ENCODE measurements at places on chromosomes 4 and X. TPM values are rescaled to one million over a fixed set of nuclear protein-coding genes. Genes with fewer than 3 reads are reported as not detected.

DNA sequence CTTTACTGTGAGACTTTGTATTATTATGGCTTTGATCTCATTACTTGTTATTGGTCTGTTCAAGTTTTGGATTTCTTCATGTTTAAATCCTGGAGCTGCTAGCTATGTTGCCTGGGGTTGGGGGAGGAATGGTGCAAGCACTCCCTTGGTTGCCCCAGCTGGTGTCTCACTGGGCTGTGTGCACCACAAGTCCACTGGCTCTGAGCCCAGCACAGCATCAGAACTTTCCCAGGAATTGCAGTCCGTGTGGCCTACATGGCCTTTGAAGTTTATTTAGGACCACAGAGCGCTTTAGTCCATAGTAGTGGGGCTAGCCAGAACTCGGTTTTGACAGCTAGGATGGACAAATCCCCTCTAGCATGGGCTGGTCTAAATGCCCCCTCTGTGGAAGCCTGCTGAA is 278.8 kb upstream of the RPS6KA3 start:
- no peak for DNase-seq

GRCh38 chrX:150506020-150506419 is 62.4 kb upstream of the MTM1 start:
- DNase-seq: no peak

GRCh38 chrX:46165411-46165810 is 379.8 kb downstream of the ZNF674 start:
- DNase-seq: no peak

- DNase-seq: no peak
These were observed 14.2 kb downstream of the C4orf33 start for GRCh38 chr4:129109965-129110824.

DNA sequence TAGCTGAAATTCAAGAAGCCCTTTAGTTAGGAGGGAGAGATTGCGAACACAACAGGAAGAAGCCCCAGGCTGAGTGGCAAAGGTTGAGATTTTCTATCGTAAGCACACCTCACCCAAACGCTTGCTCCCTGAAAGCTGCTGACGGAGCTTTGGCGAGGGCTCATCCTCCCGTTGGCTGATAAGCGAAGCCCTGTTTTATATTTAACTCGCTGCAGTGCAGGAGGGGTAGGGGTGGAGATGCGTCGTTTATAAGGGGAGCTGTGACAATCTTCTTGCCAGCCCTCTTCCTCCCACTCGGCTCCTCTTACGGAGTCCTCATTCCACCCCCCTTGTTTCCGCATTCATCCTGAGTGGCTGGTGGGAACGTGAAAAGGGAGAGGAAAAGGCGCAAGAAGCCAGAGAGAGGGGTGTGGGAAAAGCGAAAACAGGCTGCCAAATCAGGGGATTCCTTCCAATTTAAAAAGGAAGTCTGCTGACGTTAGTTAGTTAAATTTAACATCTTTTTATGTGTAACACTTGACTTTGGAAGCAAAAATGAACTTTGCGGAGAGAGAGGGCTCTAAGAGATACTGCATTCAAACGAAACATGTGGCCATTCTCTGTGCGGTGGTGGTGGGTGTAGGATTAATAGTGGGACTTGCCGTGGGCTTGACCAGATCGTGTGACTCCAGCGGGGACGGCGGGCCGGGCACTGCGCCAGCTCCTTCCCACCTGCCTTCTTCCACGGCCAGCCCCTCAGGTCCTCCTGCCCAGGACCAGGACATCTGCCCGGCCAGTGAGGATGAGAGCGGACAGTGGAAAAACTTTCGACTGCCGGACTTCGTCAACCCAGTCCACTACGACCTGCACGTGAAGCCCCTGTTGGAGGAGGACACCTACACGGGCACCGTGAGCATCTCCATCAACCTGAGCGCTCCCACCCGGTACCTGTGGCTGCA is at the start of gene ENPEP:
Gene ENPEP (plus strand): TSS at position 275 of the 938 bp plus-strand sequence. CDS start 260 bp downstream, at position 535.
- peak; percentile 42 for DNase-seq

DNA sequence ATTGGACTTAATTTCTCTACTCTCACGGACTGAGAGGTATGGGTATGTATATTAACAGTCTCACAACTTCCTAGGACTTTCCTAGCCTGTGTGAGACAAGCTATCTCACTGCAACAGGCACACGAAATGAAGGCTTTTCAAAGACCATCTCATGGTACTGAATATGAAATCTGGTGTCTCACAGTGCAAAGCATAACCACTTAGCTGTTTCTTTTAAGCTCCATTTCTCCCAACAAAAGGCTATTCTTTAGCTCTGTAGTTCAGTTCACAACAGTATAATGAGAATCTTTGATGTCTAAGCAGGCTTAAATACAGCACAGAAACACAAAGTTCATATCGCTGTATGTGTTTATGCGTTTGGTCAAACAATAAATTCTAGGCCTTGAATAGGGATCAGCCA is 116.2 kb upstream of the PCDH18 start:
- no peak for DNase-seq

GRCh38 chr4:40418430-40419230 is 83.5 kb downstream of the CHRNA9 start:
- DNase-seq: no peak

DNA sequence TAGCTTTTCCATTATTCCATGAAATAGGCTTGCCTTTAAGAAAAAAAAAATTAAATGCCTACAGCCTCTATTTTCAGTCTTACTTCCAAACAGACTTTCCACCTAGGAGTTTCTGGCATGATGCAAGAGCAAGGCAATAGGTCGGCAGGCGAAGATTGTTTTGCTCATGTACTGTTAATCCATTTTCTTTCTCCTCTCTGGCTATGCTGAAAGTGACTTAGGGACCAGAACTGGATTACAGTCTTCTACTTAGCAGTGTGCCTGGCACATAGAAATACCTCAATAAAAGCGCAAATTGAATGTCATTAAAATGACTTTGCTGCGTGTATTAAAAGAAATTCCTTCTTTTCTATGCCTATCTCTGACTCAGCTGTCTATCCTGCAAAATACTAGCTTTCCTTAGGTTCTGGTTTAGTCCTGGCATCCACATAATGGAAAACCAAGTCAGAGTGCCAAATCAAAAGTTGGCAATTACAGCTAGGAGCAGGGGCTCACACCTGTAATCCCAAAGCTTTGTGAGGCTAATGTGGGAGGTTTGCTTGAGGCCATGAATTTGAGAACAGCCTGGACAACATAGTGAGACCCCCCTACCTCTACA is 51.9 kb downstream of the CC2D2A start:
- DNase-seq: no peak

GRCh38 chr4:64407000-64407399 is 2.2 kb downstream of the TECRL start:
- DNase-seq: no peak

DNA sequence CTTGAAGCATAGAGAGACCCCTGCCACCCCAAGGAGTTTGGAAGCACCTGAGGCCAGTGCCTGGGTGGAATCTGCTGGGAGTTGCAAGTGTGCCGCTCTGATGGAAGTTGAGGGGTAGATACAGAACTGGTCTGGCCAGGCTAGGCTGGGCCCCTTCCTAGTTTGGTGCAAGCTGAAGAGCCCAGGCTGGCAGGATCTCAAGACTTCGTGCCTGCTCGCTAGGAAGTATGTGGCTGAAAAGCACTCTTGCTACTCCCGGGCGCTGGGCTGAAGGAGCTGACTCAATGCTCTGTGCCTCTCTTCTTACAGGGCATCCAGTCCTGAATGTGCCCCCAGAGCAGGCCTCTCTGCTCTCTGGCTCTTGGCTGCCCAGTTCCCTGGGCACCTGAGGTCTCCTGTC is 51.7 kb upstream of the PJA1 start:
- DNase-seq: no peak

DNA sequence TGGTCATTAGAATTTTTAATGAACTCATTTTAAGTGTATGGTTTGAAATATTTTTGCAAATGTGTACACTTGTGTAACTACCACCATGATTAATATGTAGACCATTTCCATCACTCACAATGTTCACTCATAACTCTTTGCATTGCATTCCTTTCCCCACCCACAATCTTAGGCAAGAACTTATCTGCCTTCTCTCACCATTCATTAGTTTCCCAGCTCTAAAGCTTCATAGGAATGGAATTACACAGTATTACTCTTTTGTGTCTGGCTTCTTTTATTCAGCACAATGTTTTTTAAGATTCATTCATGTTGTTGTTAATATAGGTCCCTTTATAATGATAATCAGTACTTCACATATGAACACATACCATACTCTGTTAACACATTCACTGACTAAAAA is 106.1 kb downstream of the ARAP2 start:
- DNase-seq: no peak

DNA sequence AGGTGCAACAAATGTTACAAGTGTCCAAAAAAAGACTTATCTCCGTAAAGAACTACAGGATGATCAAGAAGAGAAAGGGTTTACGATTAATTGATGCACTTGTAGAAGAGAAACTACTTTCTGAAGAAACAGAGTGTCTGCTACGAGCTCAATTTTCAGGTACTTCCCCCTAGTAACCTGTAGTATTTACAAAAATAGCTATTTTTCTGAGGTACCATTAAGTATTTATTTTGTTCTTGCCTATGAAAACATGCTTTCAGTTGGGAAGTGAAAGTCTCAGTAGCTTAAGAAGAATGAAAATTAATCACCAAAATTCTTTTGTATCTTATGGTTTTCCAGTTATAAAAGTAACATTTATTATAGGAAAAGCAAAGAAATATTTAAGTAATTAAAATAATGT is 5.9 kb downstream of the THAP9 start:
- no peak for DNase-seq

- no peak for DNase-seq
These were observed 10.3 kb upstream of the SEL1L3 start for GRCh38 chr4:25872851-25873631.

INPP4B gene
- 35.4 TPM for total RNA-seq

ZNF280C gene
- 14.8 TPM for total RNA-seq

UGT2B17 gene
- not detected for total RNA-seq

XAGE1A gene
- total RNA-seq: not detected

All from mesothelial cell of epicardium (in vitro differentiated cells).